ENCODE measurements at places on chromosomes 2 and 18.

DNA sequence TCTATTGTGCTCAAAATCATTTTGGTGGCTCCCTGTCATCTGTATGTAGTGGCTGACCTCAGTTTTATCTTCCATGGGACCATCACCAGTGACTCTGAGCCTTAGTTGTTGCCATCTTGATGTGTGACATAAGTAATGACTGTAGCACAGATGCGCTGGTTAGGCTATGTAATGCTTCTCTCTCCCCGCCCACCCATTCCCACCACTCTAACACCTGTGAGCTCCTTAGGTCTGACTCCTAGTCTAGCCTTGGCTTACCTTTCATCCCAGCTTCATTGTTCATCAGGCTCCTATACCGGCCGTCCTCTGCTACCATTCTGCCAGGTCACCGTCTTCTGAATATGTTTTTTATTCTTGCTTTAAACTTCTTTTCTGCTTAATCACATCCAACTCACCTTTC is 17.2 kb downstream of the MYO1B start:
- no peak for DNase-seq

DNA sequence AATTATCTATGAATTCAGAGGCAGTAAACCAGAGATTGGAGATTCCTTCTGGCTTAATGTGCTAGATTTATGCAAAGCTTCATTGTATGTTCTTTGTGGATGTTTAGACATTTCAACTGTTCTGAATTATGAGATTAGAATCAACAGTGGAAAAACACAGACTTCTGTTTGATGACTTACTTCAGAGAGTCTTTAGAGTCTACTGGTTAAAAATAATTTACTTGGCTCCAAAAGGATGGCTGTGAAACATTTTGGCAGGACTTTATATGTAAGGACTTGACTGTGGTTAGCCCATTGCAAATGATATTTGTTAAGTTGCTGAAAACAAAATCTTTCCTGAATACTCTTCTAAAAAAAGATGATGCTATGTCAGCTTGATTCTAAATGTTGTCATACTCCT is 25.5 kb upstream of the LRRC30 start:
- no peak for DNase-seq

DNA sequence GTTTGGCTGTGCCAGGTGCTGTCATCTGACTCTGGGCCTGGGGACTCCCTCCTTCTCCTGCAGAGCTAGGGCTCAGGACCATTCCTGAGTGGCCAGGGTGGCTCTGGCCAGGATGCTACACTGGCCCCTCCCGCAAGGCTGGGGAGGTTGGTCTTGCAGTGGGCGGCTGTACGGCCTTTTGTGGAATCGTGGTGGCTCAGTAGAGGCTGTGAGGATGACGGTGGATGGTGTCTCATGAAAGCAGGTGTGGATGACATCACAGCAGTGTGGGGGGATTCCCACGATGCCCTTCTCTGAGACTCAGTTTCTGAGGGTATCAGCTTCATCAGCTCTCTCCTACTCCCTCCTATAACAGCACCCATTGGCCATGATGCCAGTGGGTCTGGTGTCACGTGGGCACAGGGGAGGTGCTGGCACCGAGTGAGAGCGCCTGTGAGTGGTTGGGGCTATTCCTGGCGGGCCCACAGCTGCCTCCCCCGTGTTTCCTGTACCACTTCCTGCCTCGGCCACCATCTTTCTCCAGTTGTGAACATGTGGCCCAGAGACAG is 144.2 kb upstream of the HDAC4 start:
- DNase-seq = no peak

DNA sequence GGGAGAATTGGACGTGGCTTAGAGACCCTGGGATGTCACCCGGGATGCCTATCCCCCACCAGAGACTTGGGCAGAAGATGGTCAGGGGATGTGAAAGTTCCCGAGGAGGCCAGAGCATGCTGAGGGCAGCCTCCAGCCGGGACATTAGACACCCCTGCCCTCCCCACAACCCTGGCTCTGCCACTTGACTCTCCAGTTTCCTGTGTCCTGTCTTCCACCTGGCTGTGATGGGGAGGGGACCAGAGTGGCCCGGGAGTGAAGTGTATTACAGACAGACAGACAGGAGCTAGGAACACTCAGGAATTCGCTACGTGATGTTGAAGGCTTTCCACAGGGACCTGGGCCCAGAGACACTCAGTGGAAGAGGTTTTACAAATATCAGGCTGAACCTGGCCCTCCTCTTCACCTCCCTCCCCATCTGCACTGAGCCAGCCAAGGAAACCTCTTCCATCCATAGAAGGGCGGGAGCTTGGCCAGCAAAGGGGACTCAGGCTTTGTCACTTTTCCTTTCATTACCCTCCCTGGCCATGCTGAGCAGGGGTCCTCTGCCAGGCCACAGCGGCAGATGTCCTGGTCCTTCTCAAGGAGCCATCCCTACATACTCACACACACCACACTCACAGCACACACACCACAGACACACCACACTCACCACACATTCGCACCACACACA is 60.7 kb downstream of the SDC1 start:
- no peak for DNase-seq

DNA sequence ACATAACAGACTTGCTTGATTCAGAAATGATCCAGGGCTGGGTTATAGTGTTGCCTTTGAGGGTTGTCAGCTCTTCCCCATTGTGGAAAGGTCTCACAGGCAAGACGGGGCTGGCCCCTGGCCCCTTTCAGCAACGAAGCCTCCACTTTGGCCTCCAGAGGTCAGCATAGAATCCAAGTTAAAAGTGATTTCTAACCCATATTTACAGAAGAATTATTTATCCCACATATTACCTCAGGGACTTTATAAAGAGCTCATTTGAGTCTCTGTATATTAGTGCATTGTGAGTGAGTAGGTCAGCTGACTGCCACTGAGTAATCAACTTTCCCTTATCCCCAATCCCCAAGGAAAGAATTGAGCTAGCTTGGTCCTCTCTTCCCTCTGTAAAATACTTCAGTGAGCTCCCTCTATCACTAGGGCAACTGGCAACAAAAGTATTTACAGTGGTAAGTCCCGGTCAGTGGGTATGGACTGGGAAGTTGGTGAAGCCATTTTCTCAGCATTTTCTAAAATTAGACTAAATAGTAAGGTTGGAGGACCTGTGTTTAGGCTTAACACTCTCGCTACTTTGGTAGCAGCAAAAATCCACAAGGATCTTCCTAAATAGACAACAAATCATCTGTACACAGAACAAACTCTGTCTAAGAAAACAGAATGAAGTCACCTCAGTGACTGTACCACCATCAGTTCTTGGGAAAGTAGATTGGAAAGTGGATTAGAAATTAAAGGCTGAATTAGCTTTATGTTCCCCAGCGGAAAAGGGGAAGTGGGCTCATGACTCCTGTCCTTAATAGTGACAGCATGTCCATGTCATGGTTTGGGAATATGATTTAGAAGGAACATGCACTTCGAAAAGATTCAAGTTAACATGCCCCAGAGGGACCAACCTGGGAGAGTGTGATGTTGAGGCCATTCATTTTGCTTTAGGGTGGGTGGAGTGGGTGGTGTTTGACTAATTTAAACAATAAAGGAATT is 171.0 kb upstream of the SIX3 start:
- DNase-seq = peak; percentile 23

DNA sequence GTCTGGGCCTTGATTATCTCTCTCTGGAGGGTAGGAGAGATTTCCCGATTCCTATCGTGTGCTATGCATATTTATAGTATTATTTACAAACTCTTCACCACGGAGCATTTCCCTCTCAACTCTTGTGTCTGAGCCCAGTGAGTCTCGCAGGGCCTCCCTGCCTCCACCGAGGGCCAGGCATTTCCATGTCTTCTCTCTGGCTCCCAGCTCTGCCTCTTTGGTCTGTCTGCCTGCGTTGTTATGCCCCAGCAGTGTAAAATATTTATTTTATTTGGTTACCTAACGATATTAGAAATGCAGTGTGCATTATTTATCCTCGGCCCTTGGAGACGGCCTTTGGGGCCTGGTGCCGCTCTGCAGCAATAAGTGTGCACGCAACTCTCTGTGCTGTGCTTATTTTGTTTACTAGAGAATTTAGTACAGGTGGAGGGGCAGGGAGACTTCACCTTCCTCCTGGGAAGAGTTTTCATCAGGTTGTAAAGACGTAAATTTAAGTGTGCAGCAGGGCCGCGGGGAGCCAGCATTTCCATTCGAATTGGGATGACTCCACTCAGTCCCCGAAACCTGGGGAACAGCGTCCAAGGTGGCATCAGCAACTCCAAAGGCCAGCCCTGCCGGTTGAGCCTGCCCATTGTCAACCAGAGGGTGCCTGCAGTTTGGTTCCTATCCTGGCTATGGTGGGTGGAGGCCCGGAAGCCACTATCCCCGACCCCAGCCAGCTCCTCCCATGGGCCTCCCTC is 100.2 kb downstream of the PTGR3 start:
- no peak for DNase-seq

- peak; percentile 56 for DNase-seq
These were observed 4.2 kb downstream of the ZNF516 start for GRCh38 chr18:76490670-76491472.

DNA sequence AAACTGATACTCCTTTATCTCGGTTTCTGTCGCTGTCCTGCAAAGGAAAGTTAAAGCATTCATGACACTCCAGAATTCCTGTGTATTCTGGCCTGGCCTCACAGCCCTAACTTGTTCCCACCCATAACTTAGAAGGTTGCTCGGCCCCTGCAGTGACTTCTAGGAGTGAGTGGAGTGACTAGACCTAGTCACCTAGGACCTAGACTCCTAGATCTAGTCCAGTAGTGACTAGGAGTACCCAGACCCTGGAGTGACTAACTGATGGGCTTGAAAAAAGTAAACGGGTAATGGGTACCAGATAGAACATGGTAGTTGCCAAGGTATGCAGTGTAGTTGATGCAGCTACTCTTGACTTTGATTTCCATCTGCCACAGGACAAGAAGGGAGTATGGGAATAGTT is 181.8 kb downstream of the MYO1B start:
- DNase-seq = no peak

GRCh38 chr2:174611006-174611405 is 13.4 kb upstream of the WIPF1 start:
- no peak for DNase-seq

All from GM10248 (cell line).